ENCODE measurements at places on chromosomes 4 and X.
A peak's percentile ranks its signal among the peaks of the same experiment; 100 is the strongest.

DNA sequence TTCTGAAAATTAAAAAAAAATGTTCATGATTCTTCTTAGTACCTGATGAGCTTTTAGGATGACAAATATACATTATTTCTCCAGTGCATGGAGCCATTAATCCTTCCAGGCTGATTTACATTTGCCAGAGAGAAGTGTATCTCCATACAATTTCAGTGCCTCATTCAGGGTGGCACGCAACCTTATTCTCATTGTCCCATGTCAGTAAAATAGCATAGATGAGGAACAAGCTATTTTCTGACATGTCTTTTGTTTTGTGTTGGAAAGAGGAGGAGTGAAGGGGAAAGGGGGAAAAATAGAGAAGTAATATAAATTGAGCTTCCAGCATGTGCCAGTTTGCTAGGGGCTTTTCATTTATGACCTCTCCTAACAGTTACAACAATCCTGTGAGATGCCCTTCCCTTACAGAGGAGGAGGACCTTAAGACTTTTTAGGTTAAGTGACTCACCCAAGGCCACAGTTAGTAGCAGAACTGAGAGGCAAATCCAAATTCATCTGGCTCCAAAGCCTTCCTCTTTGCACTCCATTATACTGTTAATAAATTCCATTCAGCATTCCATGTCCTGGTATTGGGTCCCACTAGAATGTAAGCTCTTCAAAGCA, 274.8 kb upstream of the GPC4 start:
- DNase-seq = no peak

GRCh38 chr4:47852136-47852535, 14.3 kb upstream of the CORIN start:
- no peak for DNase-seq

GRCh38 chr4:87005690-87006425, 71.0 kb downstream of the AFF1 start:
- no peak for DNase-seq

DNA sequence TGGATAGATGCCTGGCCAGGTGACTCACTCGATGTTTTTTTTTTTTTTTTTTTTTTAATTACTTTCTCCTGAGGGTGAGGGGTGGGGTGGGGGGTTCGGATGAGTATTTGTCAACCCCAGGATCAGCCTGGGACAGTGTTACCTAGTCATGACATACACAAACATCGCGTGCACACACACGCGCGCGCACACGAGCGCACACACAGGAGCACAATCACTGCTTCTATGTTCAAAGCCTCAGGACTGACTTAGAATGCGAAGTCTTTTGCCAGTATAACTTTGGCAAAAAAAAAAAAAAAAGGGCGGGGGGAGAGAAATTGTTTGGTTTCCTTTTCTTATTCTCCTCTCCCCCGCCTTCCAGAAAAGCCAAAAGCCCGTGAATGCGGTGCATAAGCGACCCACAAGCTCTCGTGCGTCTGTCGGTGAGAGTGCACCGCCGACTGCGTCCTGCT, 115.0 kb upstream of the TEX13C start:
- peak; percentile 0 for DNase-seq

GRCh38 chr4:145540235-145540634, 58.6 kb downstream of the SMAD1 start:
- DNase-seq = no peak

DNA sequence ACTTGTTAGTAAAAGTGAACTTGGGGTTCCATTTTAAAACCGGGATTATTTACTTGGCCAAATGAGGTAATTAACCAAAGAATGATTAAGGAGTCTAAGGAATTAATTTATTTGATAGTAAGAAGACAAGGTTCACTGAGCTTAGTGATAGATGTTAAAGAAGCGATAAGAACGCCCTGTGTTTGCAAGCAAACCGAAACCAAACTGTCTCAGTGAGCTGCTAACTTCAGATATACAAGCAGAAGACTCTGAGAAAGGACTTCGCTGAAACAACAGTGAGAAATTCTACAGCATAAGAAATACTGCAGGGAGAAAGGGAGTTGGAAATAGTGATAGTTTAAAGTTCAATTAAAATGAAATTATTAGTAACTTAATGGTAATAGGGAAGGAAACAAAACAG, 37.6 kb upstream of the SHISA3 start:
- DNase-seq = no peak

GRCh38 chrX:106619797-106620196, 8.0 kb downstream of the RADX start:
- DNase-seq = peak; percentile 12

DNA sequence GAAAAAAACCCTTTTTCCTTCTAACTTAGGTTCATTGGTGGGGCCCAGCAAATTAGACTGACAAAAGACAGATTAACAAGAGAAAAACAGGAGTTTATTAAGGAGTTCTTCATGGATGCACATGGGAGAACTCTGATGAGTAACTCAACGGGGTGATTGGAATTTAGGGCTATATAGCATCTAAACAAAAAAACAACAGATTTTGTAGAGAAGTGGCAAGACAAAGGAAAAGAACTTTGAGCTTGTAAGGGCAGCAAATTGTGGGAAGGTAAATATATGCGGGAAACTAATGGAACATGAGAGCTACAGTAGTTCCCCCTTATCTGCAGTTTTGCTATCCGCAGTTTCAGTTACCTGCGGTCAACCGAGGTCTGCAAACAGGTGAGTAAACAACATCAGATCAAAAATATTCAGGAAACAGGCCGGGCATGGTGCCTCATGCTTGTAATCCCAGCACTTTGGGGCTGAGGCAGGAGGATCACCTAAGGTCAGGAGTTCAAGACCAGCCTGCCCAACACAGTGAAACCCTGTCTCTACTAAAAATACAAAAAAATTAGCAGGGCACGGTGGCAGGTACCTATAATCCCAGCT, 573.6 kb downstream of the ADGRL3 start:
- DNase-seq = no peak

DNA sequence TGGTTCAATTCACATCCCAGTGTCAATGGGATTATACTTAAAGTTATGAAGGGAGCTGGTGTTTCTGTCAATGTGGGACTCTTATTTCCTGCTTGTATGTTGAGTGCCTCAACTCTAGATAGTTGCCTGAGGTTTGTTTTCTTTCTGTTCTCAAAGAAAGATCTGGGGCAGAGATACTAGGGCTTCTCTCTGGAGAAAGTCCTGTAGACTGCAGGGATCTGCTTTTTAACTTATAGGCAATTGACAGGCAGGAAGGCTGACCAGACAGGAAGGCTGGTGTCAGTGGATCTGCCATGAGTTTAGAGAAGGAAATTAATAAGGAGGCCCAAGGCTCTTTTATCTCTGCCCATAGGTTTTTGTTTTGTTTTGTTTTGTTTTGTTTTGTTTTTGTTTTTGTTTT, 64.0 kb upstream of the PRKX start:
- DNase-seq = no peak

DNA sequence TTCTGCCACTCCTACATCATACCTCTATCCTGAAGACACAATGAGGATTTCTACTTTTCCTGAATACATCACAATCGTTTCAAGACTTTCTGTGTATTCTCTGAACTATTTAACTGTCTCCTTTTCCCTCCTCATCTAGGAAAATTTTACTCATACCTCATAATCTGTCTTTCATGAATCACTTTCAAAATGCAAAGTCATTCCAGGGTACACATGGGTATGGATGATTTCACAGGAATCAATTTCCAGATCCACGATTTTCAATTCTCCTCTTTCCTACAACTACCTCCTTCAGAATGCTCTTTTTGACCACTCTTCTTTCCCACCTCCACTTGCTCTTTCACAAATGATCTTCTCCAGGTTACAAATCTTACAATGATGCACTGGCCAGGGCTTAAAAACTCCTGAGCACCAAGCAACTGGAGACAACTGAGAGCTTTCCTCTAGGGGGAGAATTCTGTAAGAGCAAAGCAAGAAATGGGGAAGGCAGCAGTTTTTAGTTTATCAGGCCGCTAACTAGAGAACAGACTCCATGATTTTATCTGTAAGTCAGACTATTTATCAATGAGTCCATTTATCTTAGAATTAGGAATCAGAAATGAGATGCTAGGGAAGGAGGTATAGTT, 116.4 kb downstream of the PPP3CA start:
- no peak for DNase-seq

- no peak for DNase-seq
Measured at GRCh38 chr4:85707611-85708010, 232.7 kb downstream of the ARHGAP24 start.

- peak; percentile 46 for DNase-seq
Measured at GRCh38 chr4:69760455-69760854, at the start of gene SULT1B1. SULT1B1 (minus strand) TSS chr4:69760620; CDS start chr4:69755217, 5,403 bp downstream.

DNA sequence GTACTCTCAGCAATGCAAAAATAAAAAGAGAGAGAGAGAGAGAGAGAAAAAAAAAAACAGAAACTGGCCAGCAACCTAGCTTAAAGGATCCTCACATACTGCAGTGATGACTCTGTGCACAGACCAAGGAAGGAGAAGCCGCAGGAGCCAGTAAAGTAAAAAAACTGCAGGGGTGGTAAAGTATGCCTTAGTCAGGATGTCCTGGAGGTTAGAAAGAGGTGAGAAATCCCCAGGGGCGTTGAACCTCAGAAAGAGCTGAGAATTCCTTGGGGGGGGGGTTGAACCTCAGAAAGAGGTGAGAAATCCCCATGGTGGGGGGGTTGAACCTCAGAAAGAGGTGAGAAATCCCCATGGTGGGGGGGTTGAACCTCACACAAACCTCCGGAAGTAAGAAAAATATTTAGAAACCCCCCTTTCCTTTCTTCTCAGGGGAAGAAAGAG, 48.0 kb downstream of the MAGEA9 start:
- peak; percentile 80 for DNase-seq

DNA sequence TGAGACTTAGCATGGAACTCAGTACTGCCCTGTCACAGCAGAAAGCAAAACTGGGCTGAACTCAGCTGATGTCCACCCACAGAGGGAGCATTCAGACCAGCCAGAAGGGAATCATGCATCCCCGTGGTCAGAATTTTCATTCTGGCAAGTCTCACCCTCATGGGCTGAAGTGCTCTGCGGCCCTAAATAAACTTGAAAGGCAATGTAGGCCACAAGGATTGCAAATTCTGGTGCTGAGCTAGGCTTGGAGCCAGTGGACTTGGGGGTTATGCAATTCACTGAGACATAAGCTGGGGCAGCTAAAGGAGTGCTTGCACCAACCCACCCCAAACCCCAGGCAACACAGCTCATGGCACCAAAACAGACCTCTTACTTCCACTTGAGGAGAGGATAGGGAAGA, 494.1 kb downstream of the GABRG1 start:
- no peak for DNase-seq

DNA sequence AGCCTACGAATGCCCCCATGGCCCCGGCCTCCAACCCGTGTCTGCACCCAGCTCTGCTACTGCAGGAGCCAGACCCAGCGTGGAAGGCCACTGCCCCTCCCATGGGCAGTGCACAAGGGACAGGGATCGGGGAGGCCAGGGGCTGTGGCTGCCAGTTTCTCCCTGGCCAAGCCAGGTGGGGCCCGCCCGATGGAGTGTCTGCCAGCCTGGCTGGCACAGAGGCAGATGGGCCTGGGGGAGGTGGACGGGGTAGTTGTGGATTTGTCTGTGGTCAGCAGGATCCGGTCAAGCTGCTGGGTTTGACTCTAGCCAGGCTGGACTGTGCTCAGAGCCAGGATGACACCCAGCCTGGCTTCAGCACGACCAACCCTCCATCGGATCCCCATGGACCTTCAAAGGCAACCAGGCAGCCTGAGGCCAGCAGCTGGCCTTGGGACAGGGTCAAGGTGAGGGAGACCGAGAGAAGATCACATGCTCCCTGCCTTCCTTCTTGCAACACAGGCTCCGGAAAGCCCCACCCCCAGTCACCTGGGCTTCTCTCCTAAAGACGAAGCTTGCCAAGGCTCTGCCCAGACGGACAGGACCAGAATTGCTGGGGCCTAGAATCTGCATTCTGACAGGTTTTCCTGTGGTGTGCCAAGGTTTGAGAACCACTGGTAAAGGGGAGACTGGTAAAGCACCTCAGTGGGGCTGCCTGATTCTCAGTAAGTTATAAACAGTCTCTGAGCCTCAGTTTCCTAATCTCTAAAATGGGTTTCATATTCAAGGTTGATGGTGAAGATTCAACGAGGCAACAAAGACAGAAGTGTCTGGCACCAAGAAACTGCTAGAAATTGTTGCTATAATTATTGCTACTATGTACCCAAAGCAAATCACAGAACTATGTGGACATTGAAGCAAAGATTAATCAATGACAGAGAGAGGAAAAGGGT, 78.6 kb downstream of the PPP2R2C start:
- DNase-seq = no peak

DNA sequence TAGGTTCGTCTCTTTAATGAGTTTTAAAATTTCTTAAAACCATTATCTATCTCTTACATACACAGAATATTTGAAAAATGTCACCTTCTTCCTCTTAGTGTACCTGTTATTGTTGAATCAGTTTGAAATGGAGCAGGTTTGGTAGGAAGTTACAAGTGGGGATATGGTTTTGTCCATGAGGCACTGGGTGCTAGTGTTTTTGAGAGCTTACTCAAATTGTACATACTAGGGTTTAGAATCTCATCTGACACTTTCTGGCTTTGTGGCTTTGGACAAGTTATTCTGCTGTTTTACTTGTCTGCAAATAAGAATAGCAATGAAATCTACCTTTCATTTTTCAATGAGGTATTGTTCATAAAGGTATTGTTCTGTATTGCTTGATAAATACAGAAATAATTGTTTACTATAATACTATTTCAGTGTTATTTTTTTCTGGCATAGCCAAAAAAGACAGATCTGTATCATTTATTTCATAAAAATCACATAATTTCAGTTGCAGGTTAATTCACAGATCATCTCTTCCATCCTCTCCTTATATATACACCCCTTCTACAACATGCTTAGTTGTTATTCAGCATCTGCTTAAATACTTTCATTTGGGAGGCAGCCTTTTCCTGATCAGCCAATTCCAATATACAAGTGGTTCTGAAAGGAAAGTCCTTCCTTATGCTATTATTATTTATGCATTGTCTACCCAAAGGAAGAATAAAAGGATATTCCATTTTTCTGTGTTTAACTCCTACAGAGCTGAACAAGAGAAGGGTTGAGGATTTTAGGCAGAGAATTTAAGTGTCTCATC, 13.3 kb downstream of the NCAPG start:
- DNase-seq = no peak

DNA sequence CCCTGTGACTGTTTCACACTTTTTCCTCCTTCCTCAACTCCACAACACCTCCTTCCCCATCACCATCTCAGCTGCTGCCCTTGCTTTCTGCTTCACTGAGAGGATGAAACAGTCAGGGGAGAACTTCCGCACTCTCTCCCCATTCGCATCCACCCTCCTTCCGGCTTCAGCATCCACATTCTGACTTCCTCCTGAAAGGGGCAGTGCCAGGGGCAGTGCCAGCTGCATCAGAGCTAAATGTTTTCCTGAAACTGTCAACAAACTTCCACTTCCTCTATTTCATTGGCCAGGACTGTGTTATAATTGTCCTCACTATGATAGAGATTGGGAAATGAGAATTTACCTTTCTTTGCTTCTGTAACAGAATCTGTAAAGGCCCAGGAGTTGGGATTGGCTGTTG, 18.2 kb upstream of the RASL11B start:
- DNase-seq = no peak

DNA sequence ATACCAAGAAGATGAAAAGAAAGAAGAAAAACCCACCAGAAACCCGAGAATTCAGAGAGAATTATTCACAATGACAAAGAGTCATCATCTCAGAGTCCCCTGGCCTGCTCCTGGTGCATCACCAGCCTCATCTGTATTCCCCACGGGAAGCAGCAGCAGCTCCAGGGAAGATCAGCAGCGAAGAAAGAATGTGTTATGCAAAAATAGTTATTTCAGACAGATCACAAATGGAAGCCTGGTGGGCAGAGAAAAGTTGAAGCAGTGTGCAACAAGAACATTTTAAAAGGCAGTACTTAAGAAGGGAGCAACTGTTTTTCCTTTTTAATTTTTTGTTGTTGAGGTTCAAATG, 189.2 kb downstream of the PPP3CA start:
- no peak for DNase-seq

All from bronchial epithelial cell (primary cell).